ENCODE measurements at places on chromosomes 13 and 19. TPM values are rescaled to one million over a fixed set of nuclear protein-coding genes. Genes with fewer than 3 reads are reported as not detected.

DNA sequence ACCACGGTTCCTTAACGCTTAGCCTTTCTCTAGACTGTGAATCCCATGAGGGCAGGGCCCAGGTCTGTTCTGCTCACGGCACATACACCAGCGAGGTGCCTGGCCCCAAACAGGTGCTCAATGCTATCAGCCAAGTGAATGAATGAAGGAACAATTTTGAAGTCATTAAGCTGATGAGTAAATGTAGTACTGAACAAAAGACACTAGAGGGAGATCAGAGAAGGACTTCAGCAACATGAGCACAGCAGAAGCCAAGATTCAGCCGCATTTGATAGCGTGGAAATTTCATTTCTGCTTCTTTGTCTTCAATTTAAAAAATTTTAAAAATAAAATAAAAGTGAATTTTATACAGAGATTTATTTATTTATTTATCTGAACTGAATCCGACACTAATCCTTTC lies 20.1 kb upstream of the MYO16 start:
- peak; percentile 14 for DNase-seq

DNA sequence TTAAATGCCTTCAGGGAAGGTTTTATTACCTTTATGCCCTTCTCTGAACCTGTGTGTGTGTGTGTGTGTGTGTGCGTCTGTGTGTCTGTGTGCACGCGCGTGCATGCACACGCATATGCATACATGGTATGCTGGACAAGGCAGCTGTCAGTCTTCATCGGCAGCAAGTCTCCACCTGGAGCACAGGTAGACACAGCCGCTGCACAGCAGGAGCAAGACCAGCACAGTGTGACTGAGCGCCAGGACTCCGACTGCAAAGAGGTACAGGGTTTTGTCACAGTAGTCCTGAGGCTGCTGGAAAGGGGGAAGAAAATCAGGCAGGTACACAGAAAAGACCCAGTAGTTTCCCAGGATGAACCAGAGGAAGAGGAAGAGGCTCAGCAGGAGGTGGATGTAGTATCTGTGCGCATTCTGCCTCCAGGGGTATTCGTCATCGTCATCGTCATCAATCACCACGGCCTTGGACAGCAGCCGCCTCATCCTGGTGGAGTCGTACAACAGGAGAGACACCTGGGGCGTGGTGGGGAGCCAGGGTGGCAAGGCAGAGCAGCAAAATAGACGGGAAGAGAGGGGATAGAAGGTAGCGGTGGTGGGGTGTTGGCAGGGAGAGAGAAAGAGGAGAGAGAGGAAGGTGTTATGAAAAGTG lies 12.8 kb upstream of the DHRS12 start:
- no peak for DNase-seq

DNA sequence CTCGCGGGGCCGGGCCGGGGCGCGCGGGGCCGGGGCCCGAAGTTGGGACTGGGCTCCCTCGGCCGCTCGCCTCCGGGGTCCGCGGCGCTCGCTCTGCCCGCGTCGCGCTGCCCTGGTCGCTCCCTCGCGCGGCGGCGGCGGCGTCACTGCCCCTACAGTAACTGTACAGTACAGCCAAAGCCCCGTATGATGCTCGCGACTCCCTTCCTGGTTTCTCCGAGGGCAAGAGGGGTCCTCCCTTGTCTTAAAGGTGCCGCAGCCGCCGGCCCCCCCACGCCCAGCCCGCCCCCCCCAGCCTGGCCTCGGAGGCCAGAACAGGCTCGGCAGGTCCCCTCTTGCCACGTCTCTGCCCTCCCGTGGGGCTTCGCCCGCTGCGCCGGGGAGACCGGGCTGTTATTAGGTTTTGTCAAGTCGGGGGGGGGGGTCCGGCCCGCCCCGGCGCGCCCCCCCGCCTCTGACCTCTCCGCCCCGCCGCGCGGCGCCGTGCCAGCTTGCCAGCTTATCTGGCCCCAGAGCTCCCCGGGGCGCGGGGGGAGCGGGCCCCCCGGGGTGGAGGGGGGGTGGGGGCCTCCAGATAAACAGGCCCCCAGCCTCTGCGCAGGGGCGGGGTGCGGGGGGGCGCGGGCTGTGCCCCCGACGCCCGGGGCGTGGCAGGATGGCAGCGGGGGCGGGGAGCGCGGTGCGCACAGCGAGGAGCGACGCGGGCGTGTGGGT lies at the start of gene ZBTB7A:
Gene ZBTB7A (minus strand): TSS at position 218 of the 714 bp plus-strand sequence. CDS start 11,667 bp downstream, outside the sequence.
- peak; percentile 34 for DNase-seq

DNA sequence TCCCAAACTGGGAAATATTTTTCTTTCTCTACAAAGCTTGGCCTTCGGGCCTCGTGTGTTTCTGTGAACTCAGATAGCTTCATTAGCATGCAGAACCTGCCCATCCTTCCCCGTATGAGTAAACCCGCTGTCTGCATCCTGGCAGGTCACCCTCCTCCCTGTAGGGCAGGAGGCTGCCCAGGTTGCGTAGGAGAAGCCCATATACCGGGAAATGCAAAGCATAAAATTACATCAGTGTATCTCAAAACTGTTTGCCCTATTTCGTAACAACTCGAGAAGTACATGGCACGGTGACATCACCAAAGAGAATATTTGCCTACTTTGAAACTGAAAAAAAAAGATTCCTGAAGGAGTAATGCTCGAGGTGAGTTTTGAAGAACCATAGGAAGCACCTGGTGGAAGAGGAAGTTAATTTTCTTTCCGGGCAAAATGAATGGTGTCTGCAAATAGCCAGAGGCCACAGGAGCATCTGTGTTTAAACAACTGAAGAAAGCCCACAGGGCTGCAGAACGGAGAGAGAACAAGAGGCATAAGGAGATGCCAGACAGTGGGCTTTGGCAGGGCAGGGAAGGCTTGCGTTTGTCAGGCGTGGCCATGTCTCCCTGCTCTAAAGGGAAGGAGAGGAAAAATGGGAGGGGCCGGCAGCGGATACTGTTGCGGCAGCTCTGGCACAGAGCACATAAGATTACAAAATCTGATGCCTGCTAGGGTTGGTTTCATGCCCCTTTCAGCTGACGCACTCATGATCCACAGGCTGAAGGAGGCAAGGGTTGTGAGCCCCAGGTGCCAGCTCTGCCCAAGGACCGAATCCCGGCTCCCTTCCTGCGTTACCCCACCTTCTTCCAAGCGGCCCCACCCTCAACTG lies 81.4 kb downstream of the IRS2 start:
- no peak for DNase-seq

DNA sequence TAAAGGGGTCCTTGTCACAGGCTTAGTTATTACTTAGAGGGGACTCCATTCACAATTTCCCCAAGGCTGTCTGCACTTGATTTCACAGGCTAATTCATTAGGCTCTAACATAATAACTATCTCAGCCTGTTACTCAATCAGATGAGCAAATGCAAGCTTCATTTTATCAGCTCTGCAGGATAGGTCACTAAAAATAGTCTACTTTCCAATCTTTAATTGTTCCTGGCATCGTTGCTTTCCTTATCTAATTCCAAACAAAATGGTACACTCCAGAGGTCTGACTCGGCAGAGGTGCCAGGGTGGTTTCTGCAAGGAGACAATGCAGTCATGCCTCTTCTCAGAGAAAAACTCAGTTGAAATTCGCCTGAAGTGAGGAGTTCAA lies 69.7 kb upstream of the SLC15A1 start:
- DNase-seq = no peak

GRCh38 chr13:80339912-80340650 lies 845 bp downstream of the SPRY2 start:
- no peak for DNase-seq

GRCh38 chr19:16043156-16043757 lies 33.0 kb upstream of the TPM4 start:
- DNase-seq = no peak

- DNase-seq = no peak
Observed at GRCh38 chr13:111203736-111204389, 88.8 kb downstream of the ARHGEF7 start.

GRCh38 chr19:51439021-51439465 lies 19.2 kb downstream of the SIGLEC8 start:
- DNase-seq = no peak

DNA sequence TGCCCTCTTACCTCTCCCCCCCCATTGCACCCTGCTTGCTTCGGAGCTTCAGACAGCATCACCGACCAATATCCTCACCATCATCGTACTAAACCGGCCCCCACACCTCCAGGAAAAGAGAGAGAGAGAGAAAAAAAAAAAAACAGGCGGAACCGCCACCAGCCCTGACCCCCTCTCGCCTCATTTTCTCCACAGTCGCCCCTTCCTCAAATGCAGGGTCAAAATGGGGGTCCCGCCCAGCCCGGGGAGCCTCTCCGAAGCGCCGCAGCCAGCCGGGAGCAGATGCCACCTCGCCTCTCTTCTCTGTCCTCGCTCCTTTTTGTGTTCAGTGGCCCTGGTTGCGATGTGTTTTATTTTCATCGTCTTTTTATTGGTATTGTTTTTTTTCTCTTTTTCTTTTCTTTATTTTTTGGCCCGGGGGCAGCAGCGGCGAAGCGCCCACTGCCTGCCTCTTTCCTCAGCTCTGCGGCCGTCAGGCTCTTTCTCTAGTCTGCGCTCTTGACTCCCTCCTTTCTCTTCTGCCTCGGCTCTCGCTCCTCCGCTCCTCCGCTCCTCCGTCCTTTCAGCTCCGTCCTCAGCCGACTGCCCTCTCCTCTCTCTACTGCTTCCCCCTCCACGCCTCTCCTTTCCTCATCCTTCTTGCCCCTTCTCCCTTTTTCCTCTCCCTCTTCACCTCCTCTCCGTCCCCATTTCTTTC lies 41.4 kb downstream of the DEDD2 start:
- DNase-seq = no peak

GRCh38 chr13:71939186-71939585 lies 72.2 kb upstream of the DACH1 start:
- no peak for DNase-seq

- no peak for DNase-seq
Observed at GRCh38 chr19:8445488-8446001, 770 bp downstream of the HNRNPM start.

- DNase-seq = no peak
Observed at GRCh38 chr19:4064496-4065260, 2.0 kb downstream of the ZBTB7A start.

- no peak for DNase-seq
Observed at GRCh38 chr13:93409001-93409400, 182.4 kb downstream of the GPC6 start.

DNA sequence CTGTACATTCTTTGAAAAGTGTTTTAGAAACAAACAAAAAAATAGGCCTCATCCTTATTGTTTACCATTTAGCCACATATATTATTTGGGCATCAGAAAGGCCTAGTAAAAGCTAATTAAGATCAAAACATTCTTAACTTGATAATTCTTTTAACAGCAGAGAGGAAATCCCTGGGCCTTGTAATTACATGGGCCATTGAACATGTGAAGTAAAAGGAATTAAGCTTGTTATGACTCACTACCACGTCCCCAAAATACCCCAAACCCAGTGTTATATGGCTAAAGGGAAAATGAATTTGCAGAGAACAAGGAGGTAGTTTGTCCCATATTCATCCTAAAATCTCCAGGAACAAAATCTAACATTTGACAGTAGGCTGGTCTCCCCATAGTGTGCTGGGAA lies 439.8 kb downstream of the ITGBL1 start:
- DNase-seq = no peak

- no peak for DNase-seq
Observed at GRCh38 chr19:53131727-53132126, 983 bp downstream of the ZNF415 start.

DNA sequence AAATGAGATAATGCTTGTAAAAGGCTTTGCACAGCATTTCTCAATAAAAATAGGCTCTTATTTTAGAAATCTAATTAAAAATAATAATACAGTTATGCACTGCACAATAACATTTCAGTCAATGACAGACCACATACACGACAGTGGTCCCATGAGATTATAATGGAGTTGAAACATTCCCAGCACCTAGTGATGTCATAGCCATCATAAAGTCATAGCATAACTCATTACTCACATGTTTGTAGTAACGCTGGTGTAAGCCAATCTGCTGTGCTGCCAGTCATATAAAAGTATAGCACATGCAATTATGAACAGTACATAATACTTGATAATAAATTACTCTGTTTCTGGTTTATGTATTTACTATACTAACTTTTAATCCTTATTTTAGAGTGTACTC lies 12.7 kb upstream of the SERPINE3 start:
- no peak for DNase-seq

DNA sequence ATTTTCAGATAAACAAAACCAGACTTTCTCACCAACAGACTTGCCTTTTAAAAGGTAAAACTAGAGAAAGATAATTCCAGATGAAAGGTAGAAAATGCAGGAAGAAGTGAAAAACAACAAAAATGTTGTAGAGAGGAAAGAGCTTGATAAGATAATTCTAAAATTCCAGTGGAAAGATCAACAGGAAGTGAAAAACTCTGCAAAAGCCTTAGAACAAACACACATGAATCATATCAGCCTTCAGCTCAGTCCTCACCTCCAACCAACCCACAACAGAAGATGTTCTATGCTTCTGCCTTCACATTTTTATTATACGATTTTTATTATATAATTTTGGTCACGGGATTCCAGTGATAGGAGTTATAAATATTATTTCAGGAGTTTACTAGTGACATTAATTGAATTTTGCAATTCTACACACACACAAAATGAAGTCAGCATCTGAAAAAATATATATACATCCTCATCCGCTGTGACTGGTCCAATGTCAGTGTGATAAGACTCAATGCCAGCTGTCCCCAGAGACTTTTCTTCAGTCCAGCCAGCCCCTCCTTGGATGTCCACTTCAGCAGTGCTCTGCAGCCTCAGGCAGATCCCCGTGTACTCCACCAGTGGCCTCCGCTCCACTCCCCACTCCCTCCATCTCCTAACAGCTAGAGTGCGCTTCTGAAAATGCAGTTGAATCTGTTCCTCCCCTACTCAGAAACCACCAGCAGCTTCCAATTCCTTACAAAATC lies 57.9 kb downstream of the GADD45B start:
- no peak for DNase-seq

DNA sequence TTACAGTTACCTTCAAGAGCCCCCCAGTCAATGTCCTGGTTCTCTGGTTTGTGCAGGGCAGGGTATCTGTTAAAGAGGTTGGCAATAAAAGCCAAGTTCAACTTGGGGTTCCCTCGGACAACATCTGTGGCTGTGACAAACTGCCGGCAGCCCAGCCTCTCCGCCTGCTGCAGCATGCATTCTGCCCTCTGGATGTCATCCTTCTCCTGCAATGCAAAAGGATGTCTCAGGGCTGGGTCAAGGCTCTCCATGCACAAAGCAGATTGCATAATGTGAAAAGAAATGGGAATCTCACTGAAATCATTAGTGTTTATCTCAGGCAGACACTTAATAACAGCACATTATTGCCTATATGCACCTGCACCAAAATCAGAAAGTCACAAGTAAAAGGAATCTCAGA lies 35.1 kb downstream of the LCP1 start:
- DNase-seq = no peak

GRCh38 chr19:2214251-2214650 lies 21.9 kb downstream of the PLEKHJ1 start:
- DNase-seq = peak; percentile 9

- DNase-seq = no peak
Observed at GRCh38 chr13:66237411-66238062, 992.6 kb downstream of the PCDH9 start.

GRCh38 chr13:71217827-71218226 lies 649.2 kb downstream of the DACH1 start:
- DNase-seq = no peak

The FGF14 gene
- 0.23 TPM for polyA plus RNA-seq

The GAPDHS gene
- polyA plus RNA-seq = not detected

The EID2B gene
- 2.0 TPM for polyA plus RNA-seq

The ADGRE1 gene
- polyA plus RNA-seq = 0.13 TPM

The RYR1 gene
- 572 TPM for polyA plus RNA-seq

The B3GNT3 gene
- not detected for polyA plus RNA-seq

The TTYH1 gene
- polyA plus RNA-seq = 3.9 TPM

The CBARP gene
- 1.3 TPM for polyA plus RNA-seq

The CBY2 gene
- polyA plus RNA-seq = not detected

The CADM4 gene
- polyA plus RNA-seq = 7.0 TPM
